Activated CD4-positive, alpha-beta T cell treated with anti-CD3 and anti-CD28 coated beads, Interleukin-2, amount 50 U/mL, for 24 hours (primary cell): ENCODE measurements at places on chromosomes 6 and 20.

GRCh38 chr6:39366931-39367618 is 44.6 kb upstream of the KCNK16 start:
- DNase-seq, result no peak

- DNase-seq, result no peak
Observed at GRCh38 chr6:116580198-116580597, 8.9 kb downstream of the RWDD1 start.

- no peak for DNase-seq
Observed at GRCh38 chr20:8175741-8176675, 43.9 kb downstream of the PLCB1 start.

GRCh38 chr6:20217324-20217855 is 5.1 kb upstream of the MBOAT1 start:
- DNase-seq, result no peak

GRCh38 chr20:62724692-62725595 is 16.3 kb downstream of the NTSR1 start:
- DNase-seq, result no peak

- DNase-seq, result no peak
Observed at GRCh38 chr6:112946051-112946450, 598.9 kb downstream of the RFPL4B start.

GRCh38 chr20:44032583-44033331 is 118.1 kb downstream of the TOX2 start:
- DNase-seq, result no peak

GRCh38 chr6:89768324-89768723 is 51.3 kb downstream of the MDN1 start:
- no peak for DNase-seq

DNA sequence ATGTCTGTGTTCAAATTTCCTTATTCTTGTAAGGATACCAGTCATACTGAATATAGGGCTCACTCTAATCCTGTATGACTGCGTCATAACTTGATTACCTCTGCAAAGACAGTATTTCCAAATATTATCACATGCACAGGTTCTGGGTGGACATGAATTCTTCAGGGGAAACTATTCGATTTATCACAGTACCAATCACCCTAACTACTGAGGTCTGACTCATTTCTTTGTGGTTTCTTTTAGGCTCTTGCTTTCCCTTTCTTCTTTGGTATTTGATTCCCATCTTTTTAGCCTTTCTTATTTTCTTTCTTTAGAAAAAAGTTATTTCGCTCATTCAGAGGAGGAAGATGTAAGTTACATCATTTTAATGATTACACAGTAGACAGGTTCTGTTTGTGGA is 40.3 kb upstream of the TBX18 start:
- no peak for DNase-seq

GRCh38 chr6:155377061-155377460 is 62.8 kb upstream of the TFB1M start:
- no peak for DNase-seq

GRCh38 chr6:42185597-42185996 is 9.2 kb downstream of the GUCA1B start:
- no peak for DNase-seq

- DNase-seq, result no peak
Observed at GRCh38 chr20:8523684-8524083, 391.6 kb downstream of the PLCB1 start.

GRCh38 chr6:42424906-42425474 is 26.7 kb downstream of the TRERF1 start:
- DNase-seq, result no peak

DNA sequence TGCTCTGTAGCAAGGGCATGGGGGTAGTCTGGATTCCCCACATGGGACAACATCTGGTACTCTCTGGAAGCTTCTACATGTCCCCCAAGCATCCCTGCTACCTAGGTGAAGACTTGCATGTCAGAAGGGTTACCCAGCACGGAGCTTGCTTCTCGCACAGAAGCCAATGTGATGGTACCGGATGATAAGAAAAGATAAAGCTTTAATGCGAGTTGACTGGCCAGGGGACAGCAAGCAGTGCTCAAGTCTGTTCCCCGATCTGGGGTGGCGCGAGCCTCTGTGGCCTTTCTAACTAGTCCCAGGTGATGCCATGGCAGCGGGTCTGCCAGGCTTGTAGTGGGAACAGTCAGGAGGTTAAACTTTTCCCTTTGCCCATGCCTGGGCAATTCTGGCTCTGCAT is 70.0 kb upstream of the TIAM2 start:
- DNase-seq, result no peak

- DNase-seq, result no peak
Observed at GRCh38 chr6:160926281-160927276, 65.0 kb upstream of the MAP3K4 start.

DNA sequence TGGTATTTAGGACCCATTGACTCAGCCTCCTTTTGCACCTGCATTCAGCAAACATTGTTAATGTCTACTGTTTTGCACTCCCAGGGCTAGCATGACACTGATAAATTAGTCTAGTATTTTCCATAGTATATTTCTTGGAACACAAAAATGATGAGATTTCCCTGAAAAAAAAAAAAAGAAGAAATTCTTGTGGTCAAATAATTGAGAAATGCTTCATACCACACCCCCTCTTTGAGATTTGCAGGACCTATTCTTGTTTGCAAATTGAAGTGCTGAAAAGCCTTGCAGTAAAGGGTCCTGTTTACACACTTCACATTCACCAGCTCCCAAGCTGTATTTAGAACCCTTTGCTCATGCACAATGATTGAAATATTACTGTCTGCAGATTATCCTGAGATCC is 36.3 kb upstream of the CLIC5 start:
- DNase-seq, result no peak

- DNase-seq, result no peak
Observed at GRCh38 chr6:68247782-68248181, 387.3 kb upstream of the ADGRB3 start.

DNA sequence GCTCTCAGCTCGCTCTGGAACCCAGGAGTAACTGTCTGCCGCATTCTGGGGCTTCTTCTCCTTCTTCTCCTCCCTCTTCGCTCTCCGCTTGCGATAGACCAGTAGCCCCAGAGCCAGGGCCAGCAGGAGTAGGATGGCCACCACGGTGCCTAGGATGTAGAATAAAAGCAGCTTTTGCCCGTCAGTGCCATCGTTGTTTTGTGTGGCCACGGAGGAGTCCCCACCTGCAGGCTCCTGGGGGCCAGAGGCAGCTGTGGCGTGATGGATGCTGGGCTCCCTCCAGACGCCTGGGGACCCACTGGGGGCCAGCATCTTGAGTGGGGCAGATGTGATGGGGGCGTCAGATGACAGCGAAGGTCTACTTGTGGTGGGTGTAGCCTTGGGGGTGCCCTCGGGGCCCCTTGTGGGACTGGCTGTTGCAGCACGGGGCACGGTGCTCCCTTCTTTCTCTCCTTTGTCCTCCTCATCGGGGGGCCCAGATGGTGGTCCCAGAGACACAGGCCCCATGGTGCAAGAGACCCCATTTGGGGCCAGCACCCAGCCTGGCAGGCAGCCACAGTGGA is 1.8 kb downstream of the CD93 start:
- DNase-seq, result no peak

GRCh38 chr6:33836806-33837469 is 33.1 kb upstream of the MLN start:
- no peak for DNase-seq

DNA sequence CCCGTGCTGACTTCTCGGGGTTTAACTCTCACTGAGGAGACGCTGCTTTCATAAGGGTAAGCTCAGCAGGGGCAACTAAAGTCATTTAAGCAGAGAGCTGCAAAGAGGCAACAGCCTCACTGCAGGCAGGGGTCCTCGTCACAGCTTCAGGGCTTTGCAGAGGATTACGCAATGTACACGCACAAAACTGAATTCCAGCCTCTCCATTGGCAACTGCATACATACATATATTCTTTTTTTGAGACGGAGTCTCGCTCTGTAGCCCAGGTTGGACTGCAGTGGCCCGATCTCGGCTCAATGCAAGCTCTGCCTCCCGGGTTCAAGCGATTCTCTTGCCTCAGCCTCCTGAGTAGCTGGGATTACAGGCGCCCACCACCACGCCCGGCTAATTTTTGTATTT is 2.4 kb downstream of the GMEB2 start:
- DNase-seq, result no peak
